ENCODE measurements at places on chromosomes 13 and 19.

- no peak for DNase-seq
Observed at GRCh38 chr19:57803594-57804325, 11.0 kb downstream of the ZNF552 start.

- DNase-seq: no peak
Observed at GRCh38 chr19:39342647-39343305, 555 bp downstream of the SAMD4B start.

DNA sequence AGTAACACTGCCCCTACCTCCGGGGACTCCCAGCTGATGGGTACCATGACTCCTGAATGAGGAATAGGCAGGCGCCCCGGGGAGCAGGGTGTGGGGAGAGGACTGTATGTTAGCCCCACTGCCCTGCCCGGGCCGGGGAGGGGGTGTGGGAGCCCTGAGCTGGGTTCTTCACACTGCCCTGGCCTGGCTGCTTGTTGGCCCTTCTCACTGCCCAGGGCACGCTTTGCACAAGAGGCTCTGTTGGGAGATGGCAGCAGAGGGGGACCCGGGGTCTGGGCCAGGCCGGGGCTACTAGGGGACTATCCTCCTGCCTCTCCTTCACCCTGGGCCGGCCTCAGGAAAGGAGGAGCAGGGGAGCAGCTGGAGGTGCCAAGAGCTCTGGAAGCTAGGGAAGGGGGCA is 19.3 kb upstream of the KCTD15 start:
- no peak for DNase-seq

DNA sequence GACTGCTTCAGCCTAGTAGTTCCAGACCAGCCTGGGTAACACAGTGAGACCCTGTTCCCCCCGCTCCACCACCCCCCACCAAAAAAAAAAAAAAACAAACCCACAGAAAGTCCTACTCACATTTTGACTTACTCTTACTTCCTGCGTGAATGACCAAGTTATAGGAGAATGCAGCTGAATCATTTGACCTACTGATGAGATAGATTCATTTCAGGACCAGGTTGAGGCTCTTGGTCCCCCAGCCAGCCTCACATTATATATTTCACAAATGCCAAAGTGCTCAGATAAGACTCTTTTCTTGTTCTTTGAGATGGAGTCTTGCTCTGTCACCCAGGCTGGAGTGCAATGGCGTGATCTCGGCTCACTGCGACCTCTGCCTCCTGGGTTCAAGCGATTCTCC is 70.2 kb downstream of the KLF5 start:
- DNase-seq: no peak

- DNase-seq: no peak
Observed at GRCh38 chr19:14054099-14054498, 7.8 kb downstream of the PALM3 start.
